ENCODE measurements at places on chromosomes 5 and 9.

DNA sequence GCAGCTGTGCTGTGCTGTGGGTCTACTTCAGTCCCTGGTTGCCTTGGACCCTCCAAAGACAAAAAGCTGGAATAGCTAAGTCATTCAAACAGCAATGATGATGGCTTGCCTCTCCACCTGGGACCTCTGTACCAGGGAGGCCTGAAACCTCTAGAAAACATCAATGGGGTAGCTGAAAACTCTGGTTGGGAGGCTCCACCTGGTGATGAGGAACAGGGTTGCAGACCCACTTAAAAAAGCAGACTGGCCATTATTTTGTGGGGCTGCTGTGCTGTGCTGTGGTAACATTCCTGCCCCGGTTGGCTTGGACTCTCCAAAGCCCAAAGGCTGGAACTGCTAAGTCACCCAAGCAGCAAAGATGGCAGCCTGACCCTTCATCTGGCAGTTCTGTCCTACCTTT is 839.3 kb upstream of the ARRDC3 start:
- no peak for DNase-seq

- no peak for DNase-seq
Observed at GRCh38 chr9:137905740-137906139, 28.2 kb downstream of the CACNA1B start.

DNA sequence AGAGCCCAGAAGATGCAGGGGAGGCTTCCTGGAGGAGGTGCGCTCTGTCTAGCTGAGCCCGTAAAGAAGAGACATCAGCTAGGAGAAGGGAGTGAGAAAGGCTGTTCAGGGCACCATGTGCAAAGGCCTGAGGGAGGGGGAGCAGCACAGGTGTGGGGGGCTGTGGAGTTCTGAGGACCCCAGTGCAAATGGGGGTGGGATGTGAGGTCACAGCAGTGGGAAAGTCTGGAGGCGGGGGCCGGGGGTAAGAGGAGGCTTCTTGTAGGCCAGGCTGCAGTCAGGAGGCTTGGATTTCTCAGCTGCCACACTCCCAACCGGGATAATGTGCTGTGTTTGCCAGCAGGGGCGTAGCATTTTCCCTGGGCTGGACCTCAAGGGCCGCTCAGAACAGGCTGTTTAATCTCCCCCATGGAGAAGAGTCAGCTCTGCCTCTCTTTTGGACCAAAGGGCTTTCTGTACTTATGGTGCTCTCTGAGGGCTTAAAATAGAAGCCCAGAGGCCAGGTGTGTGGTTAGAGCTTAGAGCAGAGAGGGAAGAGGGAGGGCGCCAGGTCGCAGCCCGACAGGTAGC is 5.7 kb downstream of the NEURL1B start:
- peak; percentile 41 for DNase-seq

DNA sequence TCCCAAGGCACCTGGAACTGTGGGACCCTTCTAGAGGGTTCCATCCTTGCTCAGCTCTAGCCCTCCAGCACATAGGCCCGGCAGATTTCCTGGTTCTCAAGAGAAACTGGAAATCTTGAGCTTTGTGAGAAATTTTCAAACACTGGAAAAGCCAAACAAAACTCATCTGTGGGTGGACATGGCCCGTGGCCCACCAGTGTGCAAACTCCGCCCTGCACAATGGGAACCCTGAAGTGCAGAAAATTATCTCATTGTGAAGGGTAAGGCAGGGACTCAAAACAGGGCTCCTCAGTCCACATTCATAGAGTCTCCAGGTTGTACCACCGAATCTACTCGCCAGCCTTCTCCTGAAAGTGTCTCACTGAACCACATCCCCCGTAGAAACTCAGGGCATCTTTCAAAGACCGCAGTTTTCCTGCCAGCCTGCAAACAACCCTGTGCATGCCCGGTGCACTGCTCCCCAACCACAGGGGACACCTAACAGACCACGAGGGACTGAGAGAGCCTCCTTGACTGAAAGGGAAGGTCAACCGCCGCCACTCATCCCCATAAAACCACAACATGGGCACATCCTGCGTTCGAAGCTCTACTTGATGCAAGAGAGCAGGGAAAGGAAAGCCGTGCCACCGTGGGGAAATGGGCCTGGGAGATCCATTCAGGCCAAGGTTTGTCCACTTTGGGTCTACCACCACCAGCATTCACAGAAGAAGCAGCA is 18.1 kb downstream of the ADAMTS2 start:
- DNase-seq, result no peak

DNA sequence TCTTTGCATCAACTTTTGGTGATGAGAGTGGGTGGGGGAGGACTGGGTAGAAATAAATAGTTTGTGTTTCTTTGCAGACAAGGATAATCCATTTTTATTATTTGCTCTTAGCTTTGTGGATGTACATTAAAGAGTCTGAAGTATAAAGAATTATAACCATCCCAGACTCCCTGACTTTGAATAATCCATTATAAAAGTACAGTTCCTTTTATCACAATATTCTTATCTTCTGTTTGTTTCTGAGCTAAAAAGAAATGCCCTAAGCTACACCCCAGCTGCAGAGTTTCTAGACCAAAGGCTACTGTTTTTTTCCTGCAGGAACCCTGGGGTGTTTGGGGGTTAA is 77.9 kb downstream of the NDFIP1 start:
- DNase-seq, result no peak

DNA sequence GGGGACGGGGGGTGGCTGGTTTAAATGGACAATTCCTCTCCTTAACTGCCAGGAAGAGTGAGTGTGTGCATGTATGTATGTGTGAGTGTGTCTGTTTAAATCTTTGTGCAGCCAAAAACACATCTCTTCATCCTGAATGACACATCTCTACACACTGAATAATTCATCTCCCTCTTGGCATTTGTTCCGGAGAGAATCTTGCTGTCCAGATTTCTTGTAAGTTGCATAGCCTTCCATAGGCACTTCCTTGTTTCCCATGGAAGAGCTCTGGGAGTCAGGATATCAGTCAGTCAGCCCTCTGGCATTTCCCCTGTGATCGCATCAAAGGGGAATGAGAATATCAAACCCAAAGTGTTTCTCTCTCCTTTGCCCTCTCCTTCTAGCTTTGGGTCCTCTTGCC is 74.7 kb downstream of the WWC1 start:
- DNase-seq, result peak; percentile 79

DNA sequence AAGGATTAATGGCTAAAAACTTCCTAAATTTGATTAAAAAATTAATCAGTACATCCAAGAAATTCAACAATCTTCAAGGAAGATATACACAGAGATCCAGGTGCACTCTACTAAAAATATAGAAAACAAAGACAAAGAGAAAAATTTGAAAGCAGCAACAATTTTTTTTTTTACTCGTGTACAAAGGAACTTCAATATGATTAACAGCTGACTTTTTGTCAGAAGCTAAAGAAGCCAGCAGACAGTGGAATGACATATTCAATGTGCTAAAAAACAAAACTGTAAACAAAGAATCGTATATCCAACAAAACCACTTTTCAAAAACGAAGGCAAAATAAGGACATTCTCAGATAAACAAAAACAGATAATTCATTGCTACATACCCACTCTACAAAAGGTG is 234.6 kb downstream of the FSTL4 start:
- DNase-seq, result no peak

- no peak for DNase-seq
Observed at GRCh38 chr5:150253416-150254208, 36.0 kb downstream of the CAMK2A start.

DNA sequence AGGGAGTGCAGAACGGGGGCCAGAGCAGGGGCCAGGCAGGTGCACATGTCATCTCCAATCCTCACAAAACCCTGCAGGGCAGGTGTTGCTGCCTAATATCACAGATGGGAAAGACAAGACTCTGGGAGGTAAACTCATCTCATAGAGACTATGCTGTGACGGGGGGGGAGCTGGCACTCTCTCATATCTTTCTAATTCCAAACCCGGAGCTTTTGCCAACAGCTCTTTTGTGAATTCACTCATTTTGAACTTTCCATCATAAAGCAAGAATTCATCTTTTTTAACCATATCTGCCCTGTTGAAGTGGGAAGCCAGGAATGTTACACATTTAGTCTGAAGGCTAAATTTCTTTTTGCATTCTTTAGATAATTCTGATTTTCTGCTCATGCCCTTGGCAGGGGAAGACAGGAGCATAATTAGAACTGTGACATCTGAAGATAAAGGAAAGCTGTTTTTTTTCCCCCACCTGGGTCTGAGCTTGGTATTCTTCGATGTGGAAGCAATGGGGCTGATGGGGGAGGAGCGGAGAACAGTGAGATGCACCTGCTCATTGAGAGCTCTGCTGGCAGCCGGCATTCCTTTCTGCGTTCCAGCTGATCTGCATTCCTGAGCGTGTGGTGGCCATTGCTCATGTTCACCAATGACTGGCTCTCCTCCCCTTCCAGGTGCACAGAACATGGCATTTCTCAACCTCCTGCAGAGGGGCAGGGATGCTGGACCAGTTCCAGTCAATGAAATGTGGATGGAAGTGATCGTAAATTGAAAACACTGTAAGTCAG is 159.2 kb downstream of the NSG2 start:
- no peak for DNase-seq

DNA sequence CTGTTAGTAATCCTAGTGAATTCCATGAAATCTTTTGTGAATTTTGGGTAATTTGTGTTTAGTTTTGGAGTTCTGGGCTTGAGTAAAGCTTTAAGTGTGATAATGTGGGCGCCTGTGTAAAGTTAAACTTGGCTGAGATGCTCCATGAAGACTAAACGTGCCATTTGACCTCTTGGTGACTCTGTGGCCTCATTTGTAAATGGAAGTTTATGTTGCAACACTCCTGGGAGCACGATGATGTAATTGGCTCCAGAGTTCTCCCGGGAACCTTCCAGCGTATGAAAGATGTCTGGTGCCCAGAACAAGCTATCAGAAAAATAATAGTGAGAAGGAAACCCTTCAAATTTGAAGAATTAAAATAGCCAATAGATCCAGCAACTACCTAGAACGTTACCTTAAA is 981.2 kb downstream of the TLE4 start:
- DNase-seq, result peak; percentile 46

- DNase-seq, result no peak
Observed at GRCh38 chr9:135508211-135508820, 7.8 kb downstream of the MRPS2 start.

GRCh38 chr9:89524963-89525362 is 27.1 kb upstream of the SEMA4D start:
- no peak for DNase-seq

GRCh38 chr5:94422812-94423211 is 195.6 kb downstream of the KIAA0825 start:
- DNase-seq, result peak; percentile 70

DNA sequence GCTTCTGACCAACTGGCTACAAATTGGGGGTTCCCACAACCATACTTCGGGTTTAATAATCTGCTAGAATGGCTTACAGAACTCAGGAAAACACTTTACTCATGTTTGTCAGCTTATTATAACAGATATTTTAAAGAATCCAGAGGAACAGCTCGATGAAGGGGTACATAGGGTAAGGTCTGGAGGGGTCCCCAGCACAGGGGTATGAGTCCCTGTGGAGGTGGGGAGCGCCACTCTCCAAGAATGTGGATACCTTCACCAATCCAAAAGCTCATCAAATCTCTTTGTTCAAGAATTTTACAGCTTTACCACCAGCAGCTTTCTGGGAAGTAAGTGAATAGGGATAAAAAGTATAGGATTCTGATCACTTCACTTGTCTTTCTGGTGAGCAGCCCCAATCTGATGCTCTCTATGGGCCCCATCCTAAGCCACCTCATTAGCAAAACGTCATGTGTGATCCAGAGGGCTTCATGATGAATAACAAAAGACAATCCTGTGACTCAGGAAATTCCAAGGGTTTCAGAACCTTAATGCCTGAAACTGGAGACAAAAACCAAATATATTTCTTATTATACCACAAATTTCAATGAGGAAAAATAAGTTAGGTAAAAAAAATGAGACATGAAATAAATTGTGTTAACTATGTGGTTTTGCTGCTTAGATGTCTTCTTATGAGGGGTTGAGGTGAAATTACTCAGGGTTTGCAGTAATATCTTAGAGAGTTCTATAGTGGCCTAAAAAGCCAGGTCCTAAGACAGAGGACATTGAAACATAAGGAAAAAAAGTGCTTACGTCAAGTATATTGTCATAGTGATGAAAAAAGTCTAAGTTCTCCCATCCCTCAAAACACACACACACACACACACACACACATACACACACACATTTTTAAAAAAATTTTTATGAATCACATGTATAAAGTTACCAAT is 290.5 kb downstream of the ANXA1 start:
- peak; percentile 12 for DNase-seq

GRCh38 chr5:112906637-112907036 is 15.4 kb downstream of the REEP5 start:
- no peak for DNase-seq

DNA sequence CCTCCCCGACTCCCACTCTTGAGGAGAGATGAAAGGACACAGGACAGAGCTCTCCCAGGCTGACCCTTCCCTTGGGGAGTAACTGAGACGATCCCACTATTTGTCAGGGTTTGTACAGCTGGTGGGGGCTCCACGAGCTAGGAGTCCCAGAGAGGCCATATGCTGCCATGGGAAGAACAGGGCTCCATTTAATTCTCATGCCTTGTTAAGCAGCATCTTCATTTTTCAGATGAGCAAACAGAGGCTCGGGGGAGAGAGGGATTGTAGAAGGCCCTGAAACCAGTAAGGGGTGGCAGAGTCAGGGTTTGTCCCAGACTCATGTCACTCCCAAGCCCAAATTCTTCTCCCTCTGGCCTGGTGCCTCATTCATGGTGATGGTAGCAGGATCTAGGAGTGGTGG is 176.4 kb downstream of the NSG2 start:
- DNase-seq, result no peak

DNA sequence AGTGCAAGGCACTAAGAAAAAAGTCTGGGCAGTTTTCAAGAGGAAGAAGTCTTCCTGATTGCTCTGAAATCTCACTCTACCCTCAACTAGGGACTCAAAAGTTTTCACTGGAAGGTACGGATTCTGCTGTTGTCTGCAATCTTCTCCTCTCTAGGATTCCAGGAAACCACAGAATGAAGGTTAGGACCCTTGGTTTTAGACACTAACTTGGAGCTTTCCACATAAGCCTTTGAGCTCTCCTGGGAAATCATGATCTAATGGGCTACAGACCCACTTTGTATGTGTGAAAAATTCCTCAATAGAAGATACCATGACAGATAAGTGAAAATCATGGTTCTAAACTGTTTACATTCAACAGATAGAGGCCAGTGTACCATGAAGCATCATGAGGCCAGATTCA is 265.1 kb downstream of the PSAT1 start:
- DNase-seq, result no peak

GRCh38 chr5:81631124-81631523 is 119.8 kb downstream of the SSBP2 start:
- DNase-seq, result no peak

DNA sequence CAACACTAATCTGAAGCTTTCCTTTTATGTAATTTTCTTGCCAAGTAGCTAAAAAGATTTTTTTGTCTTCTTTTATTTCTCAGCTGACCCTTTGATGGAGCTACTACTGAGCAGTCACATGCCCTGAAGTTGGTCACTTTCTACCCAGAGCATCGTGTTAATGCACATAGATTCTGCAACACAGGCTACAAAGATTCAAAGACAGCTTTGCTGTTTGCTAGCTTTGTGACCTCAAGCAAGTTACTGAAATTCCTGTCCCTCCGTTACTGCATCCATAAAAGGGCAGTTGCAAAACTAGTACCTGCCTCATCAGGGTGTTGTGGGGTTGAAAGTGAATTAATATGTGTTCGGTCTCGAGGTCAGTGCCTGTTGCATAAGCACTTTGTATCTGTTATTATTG is 179.9 kb downstream of the GAS1 start:
- peak; percentile 10 for DNase-seq

GRCh38 chr5:178670351-178670885 is 43.6 kb upstream of the CLK4 start:
- no peak for DNase-seq

GRCh38 chr5:115840873-115841272 is 492 bp downstream of the ATG12 start:
- no peak for DNase-seq
